ENCODE measurements at places on chromosomes 1 and 21.

DNA sequence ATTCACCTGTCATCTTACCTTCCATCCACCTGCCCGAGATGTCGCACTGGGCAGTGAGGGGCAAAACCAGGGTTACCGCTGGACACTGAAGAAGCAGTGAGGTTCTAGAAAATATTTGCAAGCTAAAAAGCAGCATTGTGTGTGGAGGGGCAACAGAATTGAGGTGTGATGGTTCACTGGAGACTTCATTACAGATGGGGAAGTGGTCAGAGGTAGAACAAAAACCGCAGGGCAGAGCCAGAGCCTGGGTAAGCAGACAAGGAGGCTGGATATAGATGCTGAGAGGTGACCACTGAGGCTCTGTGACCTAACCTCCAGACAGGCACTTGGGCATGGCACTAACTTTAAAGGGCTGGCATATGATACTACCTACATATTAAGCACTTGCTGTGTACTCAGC is 363.9 kb upstream of the PROX1 start:
- DNase-seq, result no peak

DNA sequence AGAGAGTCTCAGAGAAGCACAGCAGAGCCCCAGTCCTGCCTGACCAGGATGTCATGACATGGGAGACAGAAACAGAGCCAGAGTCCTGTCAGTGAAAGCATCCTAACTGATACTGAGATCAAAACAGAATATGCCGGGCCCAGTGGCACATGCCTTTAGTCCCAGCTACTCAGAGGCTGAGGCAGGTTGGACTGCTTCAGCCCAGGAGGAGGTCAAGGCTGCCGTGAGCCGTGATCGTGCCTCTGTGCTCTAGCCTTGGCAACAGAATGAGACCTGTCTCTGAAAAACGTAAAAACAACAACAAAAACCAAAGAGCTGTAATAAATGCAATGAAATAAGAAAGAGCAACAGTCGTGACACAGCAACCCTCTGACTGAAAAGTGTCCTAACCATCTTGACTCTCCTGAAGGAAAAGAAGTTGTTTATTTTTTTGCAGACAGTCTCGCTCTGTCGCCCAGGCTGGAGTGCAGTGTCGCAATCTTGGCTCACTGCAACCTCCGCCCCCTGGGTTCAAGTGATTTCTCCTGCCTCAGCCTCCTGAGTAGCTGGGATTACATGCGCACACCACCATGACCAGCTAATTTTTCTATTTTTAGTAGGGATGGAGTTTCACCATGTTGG is 189.2 kb downstream of the SLC45A1 start:
- DNase-seq, result no peak

- DNase-seq, result no peak
Measured at GRCh38 chr1:222653178-222653827, 35.4 kb downstream of the MIA3 start.

GRCh38 chr1:6163973-6164617 is 16.0 kb downstream of the CHD5 start:
- DNase-seq, result no peak

DNA sequence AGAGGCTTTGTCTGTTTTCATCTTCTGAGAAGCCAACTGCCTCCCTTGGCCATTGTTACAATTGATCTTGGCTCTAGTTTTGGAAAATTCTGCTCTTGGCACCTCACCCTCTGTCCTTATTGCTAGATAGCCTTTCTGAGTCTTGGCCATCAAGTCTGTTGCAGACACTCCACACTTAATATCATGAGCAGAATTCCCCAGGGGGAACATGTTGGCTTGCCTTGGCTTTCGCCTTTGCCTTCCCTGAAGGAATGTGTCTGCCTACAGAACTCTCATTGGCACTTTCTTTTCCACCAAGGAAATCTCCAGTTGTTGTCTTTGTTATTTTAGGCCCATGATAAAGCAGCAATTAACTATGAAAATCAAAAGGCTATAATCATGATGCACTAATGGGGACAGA is 42.7 kb upstream of the LDLRAP1 start:
- no peak for DNase-seq

GRCh38 chr1:110523011-110523410 is 4.0 kb upstream of the KCNA10 start:
- no peak for DNase-seq

DNA sequence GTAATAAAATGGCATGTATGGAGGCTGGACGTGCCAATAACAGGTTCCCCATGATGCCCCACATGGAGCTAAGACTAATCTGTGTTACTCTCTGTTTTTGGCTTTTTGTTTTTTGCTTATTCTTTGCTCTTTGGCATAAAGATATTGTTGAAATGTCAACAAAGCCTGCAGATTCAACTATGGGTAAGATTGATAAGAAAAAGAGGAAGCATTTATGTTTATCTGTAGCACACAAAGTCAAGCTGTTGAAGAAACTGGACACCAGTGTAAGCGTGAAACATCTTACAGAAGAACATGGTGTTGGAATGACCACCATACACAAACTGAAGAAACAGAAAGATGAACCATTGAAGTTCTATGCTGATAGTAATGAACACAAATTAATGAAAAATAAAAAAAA is 402.7 kb downstream of the LTN1 start:
- no peak for DNase-seq

DNA sequence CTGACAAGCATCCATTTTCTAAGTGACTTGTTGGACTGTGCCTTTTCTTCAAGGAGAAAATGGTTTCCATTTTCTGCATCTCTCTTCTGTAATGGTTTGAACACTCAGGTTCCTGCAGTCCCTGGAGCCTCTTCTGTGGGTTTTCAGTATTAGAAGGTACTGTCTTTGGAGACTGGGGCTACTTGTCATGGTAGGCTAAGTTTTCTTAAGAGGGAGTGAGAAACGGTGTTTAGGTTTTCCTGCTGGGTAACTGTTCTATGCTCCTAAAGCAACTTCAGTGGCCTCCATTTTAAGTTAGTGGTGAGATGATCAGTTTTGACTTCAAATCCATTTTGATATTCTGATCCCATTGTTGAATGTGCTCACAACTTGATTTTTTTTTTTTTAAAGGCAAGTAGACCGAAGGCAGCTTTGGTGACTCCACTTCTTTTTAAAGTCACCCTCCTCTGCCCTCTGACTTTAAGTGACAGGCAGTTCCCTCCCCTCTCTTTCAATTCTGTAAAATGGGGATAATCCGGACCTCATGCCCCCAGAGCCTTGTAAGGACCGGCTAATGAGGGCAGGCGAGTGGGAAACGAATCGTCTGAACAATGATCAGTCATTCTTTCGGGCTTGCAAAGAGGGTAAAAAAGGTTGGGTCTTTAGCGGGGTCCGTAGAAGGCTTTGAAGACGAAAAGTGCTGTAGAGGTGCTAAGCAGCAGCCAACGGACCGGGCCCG is 1.0 kb upstream of the ARID1A start:
- no peak for DNase-seq

DNA sequence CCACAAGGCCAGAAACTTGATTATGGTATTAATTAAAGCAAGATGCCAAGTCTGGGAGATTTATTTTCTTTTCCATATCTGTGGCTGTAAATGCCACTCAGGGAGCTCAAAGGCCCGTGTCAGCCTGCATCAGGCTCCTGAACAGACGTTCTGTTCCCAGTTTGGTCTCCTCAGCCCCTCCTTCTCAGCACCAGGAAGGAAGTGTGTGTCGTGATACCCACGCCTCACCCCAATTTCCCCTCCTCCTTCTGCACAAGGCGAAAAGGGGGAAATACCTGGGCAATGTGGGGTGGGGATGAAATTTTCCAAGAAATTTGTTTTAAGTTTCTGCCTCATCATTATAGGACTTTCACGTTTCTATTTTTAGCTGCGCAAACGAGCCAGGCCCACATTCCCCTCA is 112.0 kb downstream of the SYF2 start:
- no peak for DNase-seq

DNA sequence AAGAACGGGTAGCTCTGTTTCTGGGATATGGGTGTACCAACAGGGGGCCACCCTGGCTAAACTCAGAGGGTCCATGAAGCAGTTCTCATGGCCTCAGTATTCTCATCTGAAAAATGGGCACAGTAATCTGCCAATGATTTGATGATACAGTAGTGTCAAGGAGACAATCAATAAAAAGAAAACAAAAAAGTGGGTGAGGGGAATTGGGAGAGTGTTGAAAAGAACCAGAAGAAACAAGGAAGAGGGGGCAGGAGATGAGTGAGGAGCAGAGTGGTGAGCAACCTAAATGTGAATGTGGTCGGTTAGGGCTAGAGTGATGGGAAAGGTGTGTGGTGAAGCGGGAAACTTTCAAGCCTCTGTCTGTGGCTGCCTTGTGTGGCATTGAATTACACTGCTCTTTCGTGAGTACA is 2.0 kb downstream of the SLAMF7 start:
- DNase-seq, result no peak

GRCh38 chr1:89790592-89790991 is 30.2 kb upstream of the LRRC8D start:
- no peak for DNase-seq

- no peak for DNase-seq
Measured at GRCh38 chr21:21213297-21213696, 215.1 kb downstream of the NCAM2 start.

DNA sequence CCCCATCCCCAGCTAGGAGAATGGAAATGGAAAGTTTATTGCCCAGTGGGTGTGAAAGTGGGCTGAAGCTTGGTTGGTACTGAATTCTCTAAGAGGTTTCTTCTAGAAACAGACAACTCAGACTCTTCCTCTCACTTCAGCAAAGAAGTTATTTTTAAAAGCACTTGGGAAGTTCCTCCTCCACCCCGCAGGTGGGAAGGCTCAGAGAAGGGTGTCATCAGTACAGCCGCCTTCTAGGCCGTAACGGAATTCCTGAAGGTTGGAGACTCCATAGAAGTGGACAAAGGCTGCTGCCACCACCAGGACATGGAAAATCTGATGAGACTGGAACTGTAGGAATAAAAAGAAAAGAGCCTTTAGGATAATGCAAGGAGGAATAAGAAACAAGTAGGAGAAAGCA is 14.3 kb upstream of the KLHL12 start:
- DNase-seq, result no peak

DNA sequence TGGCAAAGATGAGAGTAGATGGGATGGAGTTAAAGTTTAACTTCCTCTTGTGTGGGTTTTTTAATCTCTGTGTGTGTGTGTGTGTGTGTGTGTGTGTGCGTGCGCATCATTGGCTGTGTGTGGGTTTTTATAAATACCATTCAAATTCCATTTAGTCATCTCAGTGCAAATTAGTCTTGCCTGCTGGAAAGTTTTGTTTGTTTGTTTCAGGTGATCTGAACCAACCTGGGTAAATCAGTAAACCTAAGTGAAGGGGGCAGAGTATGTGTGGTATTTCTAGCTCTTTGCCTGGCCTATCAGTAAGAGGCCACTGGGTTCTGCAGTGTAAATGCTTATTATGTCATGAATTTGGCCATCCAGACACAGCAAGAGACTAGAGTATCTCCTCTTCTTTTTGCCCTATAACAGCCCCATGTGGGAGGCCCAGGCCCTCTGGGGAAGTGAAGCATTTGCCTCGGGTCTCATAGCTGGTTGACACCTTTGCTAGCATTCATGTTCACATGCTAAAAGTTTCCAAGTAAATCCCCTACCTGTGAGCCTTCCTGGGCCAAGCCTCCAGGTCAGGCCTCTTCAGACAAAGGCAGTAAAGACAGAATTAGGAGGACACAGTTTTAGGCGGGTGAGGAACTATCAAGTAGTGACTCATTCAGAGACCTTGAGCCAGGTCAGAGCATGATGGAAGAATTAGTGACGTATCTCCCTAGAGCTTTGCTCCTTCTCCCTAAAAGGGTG is 14.7 kb downstream of the INTS3 start:
- no peak for DNase-seq

DNA sequence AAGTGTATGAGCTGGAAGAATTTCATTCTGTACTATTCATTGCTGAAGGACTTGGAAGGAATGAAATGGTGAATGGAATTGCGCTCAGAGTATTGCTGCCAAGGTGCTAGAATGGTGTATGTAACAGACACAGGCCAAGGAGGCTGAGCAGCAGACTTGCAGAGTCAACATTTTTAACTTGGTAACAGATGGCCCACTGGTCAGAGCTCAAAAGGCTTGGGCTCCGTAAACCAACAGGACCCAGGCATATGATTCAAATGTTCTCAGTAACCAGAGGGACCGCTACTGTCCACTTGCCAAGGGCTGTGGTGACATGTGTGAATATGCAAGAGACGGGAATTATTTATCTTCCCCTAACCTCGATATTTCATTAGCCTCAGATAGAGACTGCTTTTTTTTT is 28.8 kb upstream of the PTGFRN start:
- DNase-seq, result no peak

GRCh38 chr1:20212685-20213331 is 26.5 kb upstream of the PLA2G2C start:
- peak; percentile 39 for DNase-seq

DNA sequence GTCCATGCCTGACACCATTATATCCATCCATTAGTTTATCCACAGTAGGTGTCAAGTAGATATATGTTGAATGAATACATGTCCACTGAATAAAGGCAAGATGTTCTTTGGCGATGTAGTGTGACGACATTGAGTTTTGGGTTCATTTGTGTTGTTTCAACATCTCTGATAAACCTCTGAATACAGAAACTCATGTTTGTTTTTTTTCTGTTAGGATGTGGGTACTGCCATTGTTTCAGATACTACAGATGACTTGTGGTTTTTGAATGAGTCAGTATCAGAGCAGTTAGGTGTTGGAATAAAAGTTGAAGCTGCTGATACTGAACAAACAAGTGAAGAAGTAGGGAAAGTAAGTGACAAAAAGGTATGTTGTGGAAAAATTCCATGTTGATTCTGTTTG is 28.1 kb downstream of the MDM4 start:
- no peak for DNase-seq

DNA sequence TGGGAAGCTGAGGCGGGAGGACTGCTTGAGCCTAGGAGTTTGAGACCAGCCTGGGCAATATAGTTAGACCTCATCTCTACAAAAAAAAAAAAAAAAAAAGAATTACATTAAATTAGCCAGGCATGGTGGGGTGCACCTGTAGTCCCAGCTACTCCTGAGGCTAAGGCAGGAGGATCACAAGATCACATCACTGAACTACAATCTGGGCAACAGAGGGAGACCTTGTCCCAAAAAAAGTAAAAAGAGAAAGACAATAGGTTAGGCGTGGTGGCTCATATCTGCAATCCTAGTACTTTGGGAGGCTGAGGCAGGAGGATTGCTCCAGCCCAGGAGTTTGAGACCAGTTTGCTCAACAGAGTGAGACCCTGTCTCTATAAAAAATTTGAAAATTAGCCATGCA is 130.3 kb downstream of the TIAM1 start:
- no peak for DNase-seq

DNA sequence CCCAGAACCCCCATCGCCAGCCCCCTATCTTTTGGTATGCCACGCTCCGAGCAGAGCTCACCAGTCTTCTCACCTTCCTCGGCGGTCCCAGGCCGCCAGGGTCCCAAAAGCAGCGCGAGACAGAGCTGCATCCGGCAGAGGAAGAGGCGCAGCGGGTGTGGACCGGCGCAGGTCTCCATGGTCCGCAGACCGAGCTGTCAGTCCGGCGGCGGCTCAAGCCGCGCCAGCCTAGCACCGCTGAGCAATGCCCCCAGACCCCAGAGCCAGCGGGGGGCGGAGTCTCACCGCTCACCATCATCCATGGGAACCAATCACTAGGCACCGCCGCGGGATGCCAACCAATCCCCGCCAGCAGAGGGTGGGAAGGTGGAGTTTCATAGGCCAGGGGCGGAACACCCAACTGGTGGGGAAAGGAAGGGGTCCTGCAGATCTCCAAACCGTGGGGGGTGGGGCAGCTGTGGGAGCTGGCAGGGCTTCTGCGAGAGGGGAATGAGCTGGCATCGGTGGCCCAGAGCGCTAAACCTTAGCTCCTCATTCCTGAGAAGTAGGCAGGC is at the start of gene EPHA10:
Gene EPHA10 (minus strand): TSS at position 233 of the 554 bp plus-strand sequence. CDS start 54 bp downstream, at position 179.
- no peak for DNase-seq

- no peak for DNase-seq
Measured at GRCh38 chr1:219988387-219988786, 57.9 kb downstream of the EPRS1 start.
